ENCODE measurements at places on chromosomes 13 and 19.

DNA sequence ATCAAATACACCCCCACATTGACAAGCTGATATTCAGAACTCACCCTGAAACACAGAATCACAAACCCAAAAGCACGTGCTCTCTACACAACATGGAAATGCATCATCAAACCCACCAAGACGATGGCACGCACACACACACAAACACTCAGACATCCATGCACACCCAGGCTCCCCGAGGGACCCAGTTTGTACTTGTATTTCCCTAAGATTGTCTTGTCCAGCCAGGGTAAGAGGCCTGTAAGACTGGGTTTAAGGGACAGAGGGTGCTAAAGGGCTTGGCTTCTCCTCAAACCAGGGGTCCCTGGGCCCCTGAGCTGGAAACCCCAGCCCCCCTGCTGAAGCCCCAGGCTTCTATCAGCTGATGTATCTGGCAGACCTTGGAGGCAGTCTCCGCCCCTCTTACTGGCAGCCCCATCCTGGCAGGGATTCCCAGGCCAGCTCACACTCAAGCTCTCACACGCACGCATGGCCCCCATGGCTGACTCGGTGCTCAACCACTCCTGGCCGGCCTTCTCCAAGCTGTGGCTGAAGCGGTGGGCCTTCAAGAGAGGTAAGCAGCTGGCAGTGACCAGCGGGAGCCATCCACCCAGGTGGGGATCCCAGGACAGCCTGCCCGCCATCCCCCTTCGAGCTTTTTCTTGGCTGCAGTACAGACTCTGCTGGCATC, 6.5 kb downstream of the ARHGEF18 start:
- DNase-seq, result no peak

DNA sequence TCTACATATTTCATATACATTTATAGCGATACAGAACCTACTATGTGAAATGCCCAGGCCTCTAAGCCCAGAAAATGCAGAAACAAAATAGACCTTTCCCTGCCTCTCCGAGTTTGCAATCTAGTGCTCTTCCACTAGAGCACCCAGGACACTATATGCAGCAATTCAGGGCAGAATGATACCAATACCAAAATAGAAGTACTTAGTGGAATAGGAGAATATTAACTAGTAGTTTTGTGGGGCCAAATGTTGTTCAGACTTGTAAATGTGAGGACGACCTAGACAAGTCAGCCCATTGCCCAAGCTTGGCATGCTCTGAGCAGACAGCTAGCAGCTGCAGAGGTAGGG, 35.8 kb upstream of the FLT1 start:
- no peak for DNase-seq

GRCh38 chr13:96743296-96744089, 250.8 kb downstream of the OXGR1 start:
- DNase-seq, result no peak

- DNase-seq, result no peak
Observed at GRCh38 chr19:366951-367350, 22.4 kb upstream of the MIER2 start.

GRCh38 chr13:50999641-51000040, 90.0 kb downstream of the RNASEH2B start:
- no peak for DNase-seq

GRCh38 chr13:63731896-63732295, 2316.2 kb upstream of the PCDH20 start:
- DNase-seq, result no peak

- DNase-seq, result no peak
Observed at GRCh38 chr13:45781553-45782326, 69.8 kb downstream of the SIAH3 start.

DNA sequence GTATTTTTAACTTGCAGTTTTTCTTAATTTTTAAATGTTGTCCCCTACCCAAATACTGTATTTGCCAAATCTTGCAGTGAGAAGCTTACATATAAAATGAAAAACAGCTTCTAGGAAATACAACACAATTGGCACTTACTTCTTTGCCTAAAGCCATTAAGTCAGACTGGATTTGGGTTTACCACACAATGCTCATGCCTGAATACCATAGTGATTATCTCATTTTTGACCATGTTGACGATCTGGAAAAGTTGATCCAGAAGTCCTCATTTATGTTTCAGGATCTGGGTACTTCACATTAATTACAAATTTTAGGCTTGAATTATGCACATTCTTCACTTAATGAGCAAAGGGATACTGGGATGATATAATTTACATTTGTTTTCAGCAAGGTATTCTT, 2.4 kb downstream of the RNF6 start:
- no peak for DNase-seq

GRCh38 chr13:43731296-43731695, 55.5 kb downstream of the ENOX1 start:
- no peak for DNase-seq

- DNase-seq, result no peak
Observed at GRCh38 chr19:10061717-10062310, 24.3 kb upstream of the SHFL start.

- DNase-seq, result no peak
Observed at GRCh38 chr19:45814166-45814780, 835 bp downstream of the RSPH6A start.

DNA sequence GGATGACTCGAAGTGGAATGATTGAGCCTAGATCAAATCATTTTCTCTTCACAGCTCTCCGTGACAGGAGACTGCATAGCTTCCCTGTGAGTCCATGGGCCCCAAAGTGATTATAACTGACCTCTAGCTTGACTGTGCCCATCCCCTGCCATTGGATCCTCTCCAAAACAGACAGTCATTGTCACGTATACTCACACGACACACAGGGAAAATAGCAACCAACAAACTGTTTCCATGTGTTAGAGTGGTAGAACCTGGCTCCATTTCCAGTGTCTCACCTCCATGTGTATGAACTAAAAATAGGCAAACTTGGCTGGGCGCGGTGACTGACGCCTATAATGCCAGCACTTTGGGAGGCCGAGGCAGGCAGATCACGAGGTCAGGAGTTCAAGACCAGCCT, 48.8 kb upstream of the NPAS1 start:
- DNase-seq, result no peak

Measured in nucleus accumbens (tissue), 56 donors.